CMK (cell line): ENCODE measurements at places on chromosomes 1 and 21.

DNA sequence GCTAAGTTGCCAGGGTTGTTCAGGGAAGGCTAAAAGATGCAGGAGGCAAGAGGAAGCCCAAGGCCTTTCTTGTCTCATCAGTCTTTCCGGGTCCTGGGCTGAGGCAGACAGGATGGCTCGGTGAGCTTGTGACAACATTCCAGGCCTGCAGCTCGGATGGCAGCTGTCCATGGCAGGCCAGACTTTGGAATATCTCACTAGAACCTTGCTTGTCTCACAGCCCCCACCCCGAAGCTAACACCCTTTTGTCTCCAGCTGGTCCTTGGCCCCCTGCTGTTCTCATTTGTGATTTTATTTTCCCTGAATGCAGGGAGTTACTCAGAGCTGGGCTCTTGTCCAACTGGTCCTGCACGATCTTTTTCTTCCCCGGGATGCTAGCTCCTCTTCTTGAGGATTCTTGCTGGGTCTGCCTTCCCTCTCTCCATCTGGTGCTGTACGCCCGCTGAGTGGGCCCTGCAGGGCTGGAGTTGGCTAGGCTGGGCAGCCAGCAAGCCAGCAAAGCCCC is 477.2 kb upstream of the CAMK1G start:
- DNase-seq: no peak

GRCh38 chr1:157106813-157107189 is 7.2 kb upstream of the ETV3L start:
- no peak for DNase-seq

DNA sequence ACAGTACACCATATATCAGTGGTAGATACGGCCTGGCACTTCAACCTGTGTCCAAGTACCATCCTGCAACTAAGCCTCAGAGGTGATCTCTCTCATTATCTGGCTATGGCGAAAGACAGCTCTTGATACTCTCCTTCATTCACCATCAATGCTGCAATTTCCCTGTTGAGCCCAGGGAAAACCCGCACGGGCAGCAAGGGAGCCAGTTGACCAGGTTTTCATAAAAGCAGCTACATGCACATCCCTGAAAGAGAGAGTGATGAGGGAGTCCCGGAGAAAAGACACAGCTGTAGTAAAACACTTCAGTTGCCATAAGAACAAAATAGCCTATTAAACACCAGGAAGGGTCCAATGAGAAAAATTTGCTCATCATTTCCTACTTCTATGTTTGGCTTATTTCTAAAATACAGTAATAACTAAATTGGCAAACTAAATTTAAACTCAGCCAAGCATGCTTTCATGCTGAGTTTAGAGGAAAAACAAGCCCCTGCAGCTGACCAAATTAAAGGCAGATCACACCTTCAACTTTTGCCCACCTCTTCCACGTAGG is 68.3 kb downstream of the CAPZB start:
- no peak for DNase-seq

GRCh38 chr1:39755965-39756659 is 15.0 kb downstream of the OXCT2 start:
- no peak for DNase-seq

GRCh38 chr21:46153247-46154154 is 1.9 kb downstream of the FTCD start:
- peak; percentile 68 for DNase-seq

DNA sequence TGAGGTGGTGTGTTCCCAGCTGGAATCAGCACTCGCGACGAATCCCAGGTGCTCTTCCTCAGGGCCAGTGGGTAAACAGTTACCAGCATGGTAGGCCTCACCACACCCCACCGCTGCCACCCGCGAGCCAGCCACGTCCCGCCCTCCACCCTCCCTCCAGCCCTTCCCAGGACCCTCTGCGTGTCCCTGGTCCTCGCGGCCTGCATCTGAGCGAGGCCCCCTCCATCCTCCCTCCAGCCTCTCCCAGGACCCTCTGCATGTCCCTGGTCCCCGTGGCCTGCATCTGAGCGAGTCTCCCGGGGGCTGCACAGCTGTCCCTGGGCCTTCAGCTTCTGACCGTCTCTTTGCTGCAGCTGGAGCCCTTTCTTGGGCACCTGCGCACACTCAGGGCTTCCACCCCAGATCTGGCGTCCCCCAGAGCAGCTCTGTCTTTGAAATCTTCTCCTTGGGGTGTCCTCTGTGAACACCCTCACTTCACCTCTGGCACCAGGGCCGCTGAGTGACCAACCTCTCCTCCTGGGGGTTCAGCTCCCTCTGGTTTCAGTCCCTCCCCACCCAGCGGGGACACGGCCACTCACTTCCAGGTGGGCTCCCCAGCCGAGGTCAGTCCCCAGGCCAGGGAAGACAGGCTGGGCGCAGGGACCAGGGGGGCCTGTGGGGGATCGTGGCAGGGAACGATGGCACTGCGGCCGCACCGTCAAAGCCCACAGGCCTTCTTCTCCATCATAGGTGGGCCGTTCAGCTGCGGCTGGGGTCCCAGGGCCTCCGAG is 57.8 kb upstream of the COL6A2 start:
- DNase-seq: no peak

DNA sequence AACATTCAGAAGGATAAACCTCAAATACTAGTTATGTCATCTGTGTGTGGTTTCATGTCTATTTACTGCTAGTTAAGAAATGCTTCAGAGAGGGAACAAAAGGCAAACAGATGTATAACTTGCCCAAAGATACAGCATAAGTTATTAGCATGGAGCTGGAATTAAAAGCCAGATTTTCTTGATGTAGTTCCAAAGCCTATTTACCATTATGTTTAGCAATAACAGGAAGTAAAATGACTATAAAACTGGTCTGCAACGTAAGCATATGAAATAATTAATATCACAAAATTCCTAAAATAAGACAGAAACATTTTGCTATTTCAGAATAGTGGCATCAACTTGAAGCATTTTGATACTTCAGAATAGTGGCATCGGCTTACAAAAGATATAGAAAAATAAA is 1232.8 kb downstream of the NCAM2 start:
- DNase-seq: no peak
